Adipocyte (in vitro differentiated cells): ENCODE measurements at places on chromosomes 1 and 21.

GRCh38 chr1:177629526-177629925 is 340.3 kb downstream of the SEC16B start:
- no peak for DNase-seq

- no peak for DNase-seq
Observed at GRCh38 chr1:44037154-44037553, 5.9 kb upstream of the SLC6A9 start.

- no peak for DNase-seq
Observed at GRCh38 chr1:20359451-20360330, 69.0 kb downstream of the VWA5B1 start.

- DNase-seq = no peak
Observed at GRCh38 chr21:29231756-29232529, 66.8 kb upstream of the BACH1 start.

- DNase-seq = no peak
Observed at GRCh38 chr21:43667191-43667904, 8.0 kb downstream of the RRP1B start.

DNA sequence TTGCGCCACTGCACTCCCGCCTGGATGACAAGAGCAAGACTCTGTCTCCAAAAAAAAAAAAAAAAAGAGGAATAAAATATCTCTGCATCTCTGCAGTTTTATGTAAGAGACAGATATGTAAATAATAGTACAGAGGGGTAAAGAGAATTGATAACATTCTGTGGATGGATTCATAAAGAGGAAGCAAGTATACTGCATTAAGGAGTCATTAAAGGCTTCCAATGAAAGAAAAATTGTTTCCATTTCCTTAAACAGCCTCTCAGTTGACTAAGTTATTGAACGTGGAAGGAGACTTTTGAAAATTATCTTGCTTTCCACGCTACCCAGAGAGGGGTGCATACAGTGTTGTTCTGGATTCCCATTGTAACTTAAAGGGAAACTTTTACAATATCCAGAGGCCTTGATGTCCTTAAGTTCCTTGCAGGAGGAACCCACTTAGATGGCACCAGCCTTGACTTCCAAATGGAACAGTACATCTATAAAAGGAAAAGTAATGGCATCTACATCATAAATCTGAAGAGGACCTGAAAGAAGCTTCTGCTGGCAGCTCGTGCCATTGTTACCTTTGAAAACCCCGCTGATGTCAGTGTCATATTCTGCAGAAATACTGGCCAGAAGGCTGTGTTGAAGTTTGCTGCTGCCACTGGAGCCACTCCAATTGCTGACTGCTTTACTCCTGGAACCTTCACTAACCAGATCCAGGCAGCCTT is 13.8 kb downstream of the CEP350 start:
- no peak for DNase-seq

DNA sequence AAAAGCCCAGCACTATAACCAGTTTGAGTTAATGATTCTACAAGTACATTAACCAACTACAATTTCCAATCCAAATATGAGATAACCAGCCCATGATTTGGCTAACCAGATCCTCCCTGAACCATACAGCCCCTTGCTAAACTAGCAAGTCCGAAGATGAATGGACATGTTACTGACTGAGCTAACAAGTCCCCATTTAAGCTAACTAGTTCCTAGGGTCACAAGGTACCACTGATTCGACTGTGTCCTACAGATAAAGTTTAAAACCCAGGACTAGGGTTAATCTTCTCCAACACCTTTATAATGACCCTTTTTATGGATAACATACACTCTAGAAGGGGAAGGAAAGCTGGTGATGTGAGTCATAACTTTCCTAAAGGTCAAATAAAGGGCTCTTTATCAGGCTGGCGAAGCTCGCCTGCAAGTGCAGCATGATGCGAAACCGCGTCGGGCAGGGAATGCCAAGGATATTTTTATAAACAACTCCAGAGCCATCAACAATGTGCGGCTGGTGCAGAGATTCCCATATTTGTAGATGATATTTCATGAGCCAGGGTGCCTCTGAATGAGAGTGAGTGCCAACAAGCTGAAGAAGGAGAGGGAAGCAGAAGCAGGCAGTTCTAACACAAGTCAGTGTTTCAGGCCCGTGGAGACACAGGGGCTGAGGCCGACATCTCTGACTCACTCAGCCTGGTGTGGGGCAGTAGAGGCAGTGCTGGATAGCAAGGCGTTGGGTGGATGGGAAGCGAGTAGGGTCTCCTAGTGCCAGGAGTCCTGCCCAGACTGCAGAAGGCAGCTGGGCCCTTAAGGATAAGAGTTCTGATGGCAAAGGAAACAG is 75.6 kb upstream of the ROR1 start:
- no peak for DNase-seq

DNA sequence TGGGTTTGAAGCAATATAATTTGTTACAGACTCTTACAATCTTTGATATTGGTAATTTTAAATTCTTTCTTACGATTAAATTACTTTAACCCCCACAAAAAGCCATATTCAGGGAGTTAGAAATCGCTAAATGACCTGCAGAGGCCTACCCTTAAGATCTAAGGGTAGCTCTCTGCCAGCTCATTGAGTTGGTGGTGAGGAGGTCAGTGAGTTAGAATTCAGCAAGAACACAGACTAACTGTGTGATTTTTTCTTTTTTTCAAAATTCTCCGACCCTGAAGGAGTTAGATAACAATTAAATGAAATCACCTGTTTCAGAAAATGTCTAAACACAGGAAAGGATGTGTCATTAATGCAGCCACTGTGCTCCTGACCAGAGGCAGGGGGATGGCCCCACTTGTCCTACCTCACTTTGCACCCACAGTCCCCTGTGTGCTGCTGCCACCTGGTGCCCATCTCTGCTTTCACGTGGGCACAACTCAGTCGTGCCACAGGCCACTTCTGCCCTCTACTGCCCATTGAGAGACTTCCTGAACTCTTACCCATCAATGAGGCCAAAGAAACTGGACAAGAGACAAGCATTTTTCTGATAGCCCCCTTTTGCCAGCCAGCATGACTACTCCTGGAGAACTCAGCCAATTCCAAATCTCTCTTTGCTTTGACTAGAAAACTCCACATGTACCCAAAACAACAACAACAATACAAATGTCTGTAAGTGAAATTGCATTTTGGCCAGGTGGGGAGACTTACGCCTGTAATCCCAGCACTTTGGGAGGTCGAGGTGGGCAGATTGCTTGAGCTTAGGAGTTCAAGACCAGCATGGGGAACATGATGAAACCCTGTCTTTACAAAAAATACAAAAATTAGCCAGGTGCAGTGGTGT is 8.4 kb downstream of the CFAP45 start:
- DNase-seq = peak; percentile 95

- DNase-seq = peak; percentile 85
Observed at GRCh38 chr1:21334214-21335087, 44.2 kb upstream of the ECE1 start.

DNA sequence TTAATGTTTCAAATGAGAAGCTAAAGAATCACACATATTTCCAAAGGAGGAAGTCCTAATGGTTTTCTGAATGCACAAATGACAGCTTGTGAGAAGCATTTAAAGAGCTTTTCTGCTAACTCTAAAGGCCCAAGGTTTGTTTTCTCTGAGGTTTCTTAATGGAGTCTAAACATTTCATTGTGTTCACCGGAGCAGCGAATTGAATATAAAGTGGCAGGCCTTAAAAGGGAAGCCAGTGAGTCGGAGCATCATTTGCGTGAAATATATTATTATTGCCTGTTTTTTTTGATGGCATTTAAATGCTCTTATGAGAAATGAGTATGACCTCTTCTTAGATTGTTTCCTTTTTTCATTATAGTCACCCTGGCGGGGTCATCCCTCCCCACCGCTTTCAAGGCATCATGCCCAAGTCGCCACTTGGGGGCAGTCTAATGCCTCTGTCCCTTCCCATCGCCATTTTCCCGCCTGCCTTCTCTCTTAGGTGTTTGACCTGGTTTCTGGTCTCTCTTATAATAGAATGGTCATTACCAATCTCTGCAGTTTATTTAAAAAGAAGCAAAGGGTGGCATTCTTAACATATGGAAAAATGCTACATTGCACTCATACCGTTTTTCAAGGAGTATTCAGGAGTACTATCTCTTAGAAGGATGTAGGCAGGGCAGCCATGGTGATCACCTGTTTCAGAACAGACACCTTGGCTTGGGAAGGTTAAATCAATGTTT is 25.3 kb upstream of the OVAAL start:
- DNase-seq = peak; percentile 75

GRCh38 chr1:215824245-215824644 is 257.1 kb downstream of the KCTD3 start:
- DNase-seq = peak; percentile 50

- no peak for DNase-seq
Observed at GRCh38 chr1:30733493-30733892, 10.1 kb upstream of the MATN1 start.

DNA sequence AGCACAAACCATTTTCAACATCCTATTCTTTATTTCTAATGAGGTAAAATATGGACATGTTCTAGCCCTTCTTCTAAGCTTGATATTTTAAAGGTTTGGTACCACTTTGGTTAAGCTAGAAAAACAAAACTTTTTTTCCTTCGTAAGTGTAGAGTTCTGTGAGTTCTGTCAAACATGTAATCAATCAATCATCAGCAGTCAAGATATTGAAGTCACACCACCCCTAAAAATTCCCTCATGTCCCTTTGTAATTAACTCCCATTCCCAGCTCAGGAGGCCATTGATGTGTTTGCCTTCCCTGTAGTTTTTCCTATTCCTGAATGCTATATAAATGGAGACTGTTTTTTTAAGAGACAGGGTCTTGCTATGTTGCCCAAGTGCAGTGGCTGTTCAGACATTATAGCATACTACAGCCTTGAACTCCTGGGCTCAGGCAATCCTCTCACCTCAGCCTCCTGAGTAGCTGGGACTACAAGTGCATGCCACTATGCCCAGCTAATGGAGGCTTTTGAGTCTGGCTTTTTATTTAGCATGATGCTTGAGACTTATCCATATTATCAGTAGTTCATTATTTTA is 23.0 kb downstream of the IVNS1ABP start:
- DNase-seq = no peak

- no peak for DNase-seq
Observed at GRCh38 chr1:105964879-105965278, 1091.6 kb upstream of the PRMT6 start.

DNA sequence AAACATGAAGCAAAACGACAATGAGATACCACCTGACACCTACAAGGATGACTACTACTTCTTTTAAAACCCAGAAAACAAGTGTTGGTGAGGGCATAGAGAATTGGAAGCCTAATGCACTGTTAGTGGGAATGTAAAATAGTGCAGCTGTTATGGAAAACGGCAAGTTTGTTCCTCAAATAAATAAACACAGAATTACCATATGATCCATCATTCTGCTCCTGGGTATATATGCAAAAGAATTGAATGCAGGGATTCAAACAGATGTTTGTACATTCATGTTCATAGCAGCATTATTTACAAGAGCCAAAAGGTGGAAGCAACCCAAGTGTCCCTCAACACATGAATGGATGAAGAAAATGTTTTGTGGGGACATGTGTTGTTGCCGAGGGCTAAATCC is 1.4 kb upstream of the S100A8 start:
- no peak for DNase-seq

DNA sequence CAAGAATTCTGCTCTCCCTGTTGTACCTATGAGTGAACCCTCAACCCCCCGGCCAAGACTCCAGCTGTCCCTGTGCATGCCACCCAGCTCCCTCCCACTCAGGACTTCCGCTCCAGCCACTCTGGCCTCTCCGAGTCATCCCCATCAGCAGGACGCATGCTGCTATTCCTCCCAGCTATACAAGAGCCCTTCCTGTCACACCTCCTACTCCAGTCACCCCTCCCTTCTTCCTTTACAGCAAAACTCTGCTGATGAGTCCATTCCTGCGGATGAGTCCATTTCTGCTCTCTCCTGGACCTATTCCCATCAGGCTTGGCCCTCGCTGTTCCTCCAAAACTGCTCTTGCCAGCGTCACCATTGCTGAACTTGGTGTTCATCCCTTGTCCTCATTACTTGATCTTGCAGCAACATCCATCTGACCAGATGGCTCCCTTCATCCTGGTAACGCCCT is 42.2 kb downstream of the H3-3A start:
- no peak for DNase-seq

- no peak for DNase-seq
Observed at GRCh38 chr21:35178827-35179226, 129.7 kb upstream of the RUNX1 start.

DNA sequence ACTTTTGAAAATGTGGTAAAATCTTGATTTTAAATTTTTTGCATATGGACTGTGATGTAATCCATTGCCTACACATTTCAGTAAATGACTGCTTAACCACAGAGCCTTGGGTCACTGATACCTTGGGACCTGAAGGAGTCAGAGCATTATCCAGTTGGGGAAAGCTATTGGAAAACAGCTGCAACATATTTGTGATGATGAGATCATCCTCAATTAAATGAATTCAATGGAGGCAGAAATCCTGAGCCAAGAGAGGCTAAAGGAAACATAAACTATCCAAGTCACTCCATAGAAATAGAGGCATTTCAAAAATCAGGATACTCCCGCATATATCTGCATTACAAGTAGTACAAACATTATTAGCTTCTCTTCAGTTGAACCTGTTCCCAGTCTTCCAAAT is 99.8 kb upstream of the PRMT6 start:
- peak; percentile 33 for DNase-seq

- DNase-seq = no peak
Observed at GRCh38 chr1:63705078-63705477, 68.7 kb upstream of the ROR1 start.

GRCh38 chr1:185281245-185281644 is 35.8 kb downstream of the IVNS1ABP start:
- no peak for DNase-seq

DNA sequence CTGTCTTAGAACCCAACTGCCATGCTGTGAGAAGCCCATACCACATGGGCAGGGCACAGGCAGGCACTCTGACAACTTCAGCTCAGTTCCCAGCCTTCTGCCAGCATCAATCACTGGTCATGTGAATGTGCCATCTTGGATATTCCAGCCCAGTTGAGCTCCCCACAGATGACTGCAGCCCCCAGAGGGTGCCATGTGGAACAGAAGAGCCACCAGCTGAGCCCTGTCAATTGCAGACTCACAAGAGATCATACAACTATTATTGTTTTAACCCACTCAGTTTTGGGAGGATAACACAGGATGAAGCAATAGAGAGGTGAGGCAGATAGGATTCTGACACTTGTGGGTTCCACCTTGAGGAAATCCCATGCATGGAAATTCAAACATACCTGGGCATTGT is 78.4 kb upstream of the ZBTB40 start:
- DNase-seq = no peak

GRCh38 chr1:232890340-232890943 is 60.0 kb upstream of the NTPCR start:
- DNase-seq = no peak

GRCh38 chr1:30879126-30879786 is 29.3 kb downstream of the SDC3 start:
- DNase-seq = peak; percentile 48

- DNase-seq = no peak
Observed at GRCh38 chr1:55171694-55172093, 43.5 kb downstream of the USP24 start.

DNA sequence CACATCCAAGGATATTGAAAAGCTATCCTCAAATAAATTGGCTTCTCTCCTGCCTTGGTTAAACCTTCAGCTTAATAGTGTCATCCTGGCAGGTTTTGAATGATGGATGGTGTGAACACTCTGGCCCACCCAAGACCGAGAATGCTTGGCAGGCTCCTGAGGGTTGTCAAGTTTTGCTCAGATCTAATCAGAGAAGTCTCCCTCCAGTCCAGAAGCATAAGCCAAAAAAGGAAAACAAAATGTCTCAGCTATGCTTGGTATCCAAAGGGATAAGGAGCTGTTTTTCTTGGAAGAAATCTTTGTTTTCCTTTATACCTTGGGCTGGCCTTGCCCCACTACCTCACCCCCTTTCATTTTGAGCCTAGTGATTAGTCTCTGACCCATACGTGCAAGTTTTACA is 172.7 kb downstream of the CRB1 start:
- peak; percentile 60 for DNase-seq
